ENCODE measurements at places on chromosomes 7 and 10.

DNA sequence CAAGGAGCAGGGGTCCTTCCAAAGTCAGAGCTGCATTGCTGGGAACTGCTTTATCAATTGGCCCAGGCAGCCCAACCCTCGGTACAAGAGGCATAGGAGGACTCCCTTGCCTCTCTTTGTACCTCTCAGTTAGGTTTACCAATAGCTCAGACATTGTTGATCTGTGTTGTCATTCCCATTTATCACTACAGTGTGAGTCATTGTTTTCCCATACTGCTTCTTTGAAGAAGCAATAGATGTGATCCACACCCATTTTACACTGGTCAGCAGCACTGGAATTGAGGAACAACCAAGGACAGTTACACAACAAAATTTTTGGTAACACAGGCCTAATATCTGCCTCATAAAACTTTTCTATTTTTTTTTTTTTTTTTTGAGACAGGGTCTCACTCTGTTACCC lies 307.2 kb downstream of the SNX13 start:
- peak overlapping the region; percentile 9 for H3K27ac ChIP-seq
- no peaks in the 10 kb centered on the region for H3K4me1 ChIP-seq
- DNase-seq = no peak
- H3K27me3 ChIP-seq = no peaks in the 10 kb centered on the region
- H3K36me3 ChIP-seq = no peaks in the 10 kb centered on the region
- no peak overlapping the region for H3K4me3 ChIP-seq

- no peaks in the 10 kb centered on the region for H3K27me3 ChIP-seq
- H3K4me3 ChIP-seq = no peak overlapping the region
- no peaks in the 10 kb centered on the region for H3K36me3 ChIP-seq
- DNase-seq = peak; percentile 27
- H3K27ac ChIP-seq = no peak overlapping the region
Observed at GRCh38 chr10:116553378-116553980, 7.7 kb downstream of the PNLIP start.

GRCh38 chr10:89384474-89385340 lies 6.9 kb downstream of the IFIT1B start:
- no peak for DNase-seq
- H3K4me1 ChIP-seq = peaks cover 18% of the 10 kb centered on the region
- no peaks in the 10 kb centered on the region for H3K36me3 ChIP-seq
- no peak overlapping the region for H3K4me3 ChIP-seq

GRCh38 chr10:89217057-89217990 lies 10.2 kb upstream of the CH25H start:
- H3K4me3 ChIP-seq = no peak overlapping the region
- DNase-seq = no peak
- H3K27ac ChIP-seq = peak overlapping the region; percentile 27
- peaks cover 5% of the 10 kb centered on the region for H3K4me1 ChIP-seq

GRCh38 chr10:129695671-129696070 lies 228.6 kb downstream of the MGMT start:
- no peaks in the 10 kb centered on the region for H3K4me1 ChIP-seq
- H3K36me3 ChIP-seq = no peaks in the 10 kb centered on the region
- DNase-seq = no peak
- H3K27me3 ChIP-seq = no peaks in the 10 kb centered on the region
- no peak overlapping the region for H3K4me3 ChIP-seq

DNA sequence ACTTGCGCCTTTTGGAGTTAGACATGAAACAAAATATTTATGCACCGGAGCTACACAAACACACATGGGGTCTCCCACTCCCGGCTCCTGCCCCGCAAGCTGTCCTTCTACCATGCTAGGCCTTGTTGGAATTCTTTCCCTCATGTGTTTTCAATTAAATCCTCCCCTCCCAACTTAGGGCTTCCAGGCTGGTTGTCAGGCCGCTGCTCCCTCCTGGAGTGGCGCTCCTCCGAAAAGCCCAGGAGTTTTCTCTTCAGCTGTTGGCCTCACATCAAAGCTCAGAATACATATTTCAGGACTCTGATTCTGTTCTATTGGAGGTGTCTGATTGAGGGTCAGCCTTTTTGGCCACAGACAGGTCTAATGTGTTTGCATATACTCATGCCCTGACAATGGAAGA lies 113.3 kb downstream of the FANK1 start:
- H3K27me3 ChIP-seq = no peaks in the 10 kb centered on the region
- no peak overlapping the region for H3K4me3 ChIP-seq
- H3K27ac ChIP-seq = no peak overlapping the region
- no peak for DNase-seq
- no peaks in the 10 kb centered on the region for H3K36me3 ChIP-seq
- no peaks in the 10 kb centered on the region for H3K4me1 ChIP-seq

GRCh38 chr7:47277321-47277781 lies 304.6 kb downstream of the TNS3 start:
- no peak overlapping the region for H3K4me3 ChIP-seq
- no peaks in the 10 kb centered on the region for H3K27me3 ChIP-seq
- no peak for DNase-seq
- H3K27ac ChIP-seq = no peak overlapping the region
- H3K36me3 ChIP-seq = peaks cover 75% of the 10 kb centered on the region
- H3K4me1 ChIP-seq = no peaks in the 10 kb centered on the region

- no peaks in the 10 kb centered on the region for H3K36me3 ChIP-seq
- no peaks in the 10 kb centered on the region for H3K4me1 ChIP-seq
Observed at GRCh38 chr7:25359471-25360059, 131.3 kb upstream of the NPVF start.

DNA sequence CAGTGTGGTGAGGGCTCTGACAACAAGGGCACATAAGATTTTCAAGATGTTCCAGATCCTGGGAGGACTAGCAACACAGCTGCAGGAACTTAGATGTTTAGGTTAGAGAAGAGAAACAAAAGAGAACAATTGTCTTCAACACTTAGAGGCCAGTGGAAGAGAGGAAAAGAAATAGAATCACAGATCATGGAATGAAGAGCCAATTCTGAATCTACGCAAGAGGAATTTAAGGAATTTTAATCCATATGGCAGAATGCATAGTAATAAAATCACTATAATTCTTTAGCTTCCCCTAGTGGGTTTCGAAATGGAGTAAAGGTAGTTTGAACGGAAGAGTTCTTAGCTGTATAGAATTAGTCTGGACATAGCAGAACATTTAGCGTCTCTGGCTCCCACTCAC lies 114.6 kb upstream of the LRRTM3 start:
- no peaks in the 10 kb centered on the region for H3K27me3 ChIP-seq
- no peak overlapping the region for H3K4me3 ChIP-seq
- no peaks in the 10 kb centered on the region for H3K36me3 ChIP-seq
- no peak for DNase-seq
- no peaks in the 10 kb centered on the region for H3K4me1 ChIP-seq

DNA sequence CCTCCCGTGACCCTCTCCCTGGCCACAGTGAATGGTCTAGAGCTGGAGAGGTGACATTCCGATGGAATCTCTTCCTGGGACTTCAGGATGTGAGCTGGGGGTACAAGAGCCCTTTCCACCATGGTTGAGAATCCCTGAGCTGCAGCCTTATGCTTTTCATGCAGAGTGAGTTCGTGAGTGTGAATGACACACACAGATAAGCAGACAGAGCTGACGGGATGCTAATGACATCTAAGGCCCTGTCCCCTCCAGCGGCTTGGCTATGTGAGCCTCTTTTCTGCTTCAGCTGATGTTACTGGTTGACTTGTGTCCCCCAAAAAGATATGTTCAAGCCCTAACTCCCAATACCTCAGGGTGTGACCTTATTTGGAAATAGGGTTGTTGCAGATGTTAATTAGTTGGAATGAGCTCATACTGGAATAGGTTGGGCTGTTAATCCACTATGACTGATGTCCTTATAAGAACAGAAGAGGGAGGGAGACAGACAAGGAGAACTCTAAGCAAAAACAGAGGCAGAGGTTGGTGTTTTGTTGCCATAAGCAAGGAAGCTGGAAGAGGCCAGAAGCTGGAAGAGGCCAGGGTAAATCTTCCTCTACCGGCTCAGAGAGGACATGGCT lies 111.1 kb upstream of the AFAP1L2 start:
- H3K27me3 ChIP-seq = no peaks in the 10 kb centered on the region
- H3K27ac ChIP-seq = no peak overlapping the region
- no peaks in the 10 kb centered on the region for H3K36me3 ChIP-seq
- DNase-seq = no peak
- no peak overlapping the region for H3K4me3 ChIP-seq
- H3K4me1 ChIP-seq = peaks cover 3% of the 10 kb centered on the region

DNA sequence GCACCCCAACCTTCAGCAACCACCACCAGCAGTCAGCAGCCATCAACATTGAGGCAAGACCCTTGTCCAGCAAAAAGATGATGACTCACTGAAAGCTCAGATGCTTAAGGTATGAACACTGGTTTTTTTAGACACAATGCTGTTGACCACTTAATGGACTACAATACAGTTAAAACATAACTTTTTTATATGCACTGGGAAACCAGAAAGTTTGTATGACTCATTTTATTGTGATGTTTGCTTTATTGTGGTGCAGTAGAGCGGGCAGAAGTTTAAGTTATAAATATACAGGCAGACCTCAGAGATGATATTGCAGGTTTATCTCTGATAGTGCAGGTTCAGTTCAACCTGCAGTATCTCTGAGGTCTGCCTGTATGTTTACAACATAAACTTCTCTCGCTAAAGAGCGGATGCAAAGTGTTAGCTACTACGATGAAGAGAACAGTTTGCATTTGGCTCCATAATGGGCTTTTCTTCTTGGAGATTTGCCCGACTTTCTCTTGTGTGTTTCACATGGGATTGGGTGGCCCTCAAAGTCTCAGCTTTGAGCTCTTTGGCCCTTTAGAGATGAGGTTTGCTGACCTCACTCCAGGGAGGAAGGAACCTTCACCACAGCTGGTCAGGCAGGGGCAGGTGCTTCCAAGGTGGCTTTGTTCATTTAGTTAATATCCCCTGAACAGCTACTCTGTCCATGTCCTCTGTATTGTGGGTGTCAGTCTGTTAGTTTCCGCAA lies 84.4 kb upstream of the SHH start:
- H3K4me3 ChIP-seq = no peak overlapping the region
- no peak for DNase-seq
- H3K27ac ChIP-seq = no peak overlapping the region
- H3K4me1 ChIP-seq = no peaks in the 10 kb centered on the region

DNA sequence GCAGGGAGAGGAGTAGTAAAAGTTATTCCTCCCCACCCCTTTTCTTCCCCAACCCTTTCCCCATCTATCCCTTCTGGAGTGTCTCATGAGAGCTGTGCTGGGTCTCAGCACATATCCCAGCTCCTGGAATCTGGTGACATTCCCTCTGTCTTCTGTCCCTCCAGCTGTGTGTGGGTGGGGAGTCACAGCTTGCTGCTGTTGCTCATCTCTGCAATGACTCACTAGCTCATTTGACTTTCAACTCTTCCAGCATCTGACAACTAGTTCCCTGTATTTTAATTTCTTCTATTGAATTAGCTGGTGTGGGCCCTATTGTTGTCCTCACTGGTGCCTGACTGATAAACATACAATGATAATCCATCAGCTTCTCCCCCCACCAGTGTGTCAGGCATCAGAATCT lies 198.9 kb upstream of the AUTS2 start:
- DNase-seq = no peak
- H3K27me3 ChIP-seq = no peaks in the 10 kb centered on the region
- no peaks in the 10 kb centered on the region for H3K4me1 ChIP-seq
- no peaks in the 10 kb centered on the region for H3K36me3 ChIP-seq
- no peak overlapping the region for H3K4me3 ChIP-seq

DNA sequence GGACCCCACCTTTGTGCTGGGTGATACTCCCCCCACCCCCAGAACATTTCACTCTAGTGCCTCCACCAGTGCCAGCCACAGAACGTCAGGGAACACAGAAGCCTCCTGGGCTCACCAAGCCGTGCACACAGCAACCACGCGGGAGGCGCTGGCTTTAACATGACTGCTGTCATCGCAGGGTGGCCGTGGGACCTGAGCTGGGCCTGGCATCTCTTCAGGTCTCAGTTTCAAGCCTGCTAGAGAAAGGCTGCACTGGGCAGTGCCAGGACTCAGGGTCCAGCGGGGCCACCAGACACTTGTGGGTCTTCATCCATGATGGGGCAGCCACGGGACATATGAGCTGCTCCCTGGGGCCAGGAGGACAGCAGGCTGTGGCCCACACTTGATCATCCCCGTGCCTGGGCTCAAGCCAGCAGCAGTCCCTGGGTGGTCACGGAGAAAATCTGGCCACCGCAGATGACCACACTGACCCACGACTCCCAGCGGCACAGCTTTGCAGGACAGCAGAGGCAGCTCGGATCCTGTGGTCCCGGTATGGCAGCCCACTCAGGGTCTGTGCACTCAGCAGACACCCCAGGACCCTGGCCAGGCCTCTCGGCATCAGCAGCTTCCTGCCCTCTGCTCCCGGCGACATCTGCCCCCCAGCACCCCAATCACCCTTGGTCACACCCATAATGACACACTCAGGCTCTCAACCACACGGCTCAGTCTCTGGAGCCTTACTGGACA lies 44.2 kb downstream of the CAMK2B start:
- H3K4me1 ChIP-seq = no peaks in the 10 kb centered on the region
- H3K36me3 ChIP-seq = no peaks in the 10 kb centered on the region
- H3K27me3 ChIP-seq = peaks cover 3% of the 10 kb centered on the region
- H3K27ac ChIP-seq = no peak overlapping the region
